ENCODE measurements at places on chromosomes 4 and X.

GRCh38 chrX:75181721-75182120, 25.6 kb upstream of the ABCB7 start:
- no peak for DNase-seq

- DNase-seq, result peak; percentile 83
These were observed at the start of gene UCHL1 for GRCh38 chr4:41256740-41257256. Gene UCHL1, plus strand, starts transcription at chr4:41256928. Its CDS starts 49 bp downstream, at chr4:41256977.

- no peak for DNase-seq
These were observed 578.2 kb downstream of the KLHL13 start for GRCh38 chrX:117538178-117539089.

DNA sequence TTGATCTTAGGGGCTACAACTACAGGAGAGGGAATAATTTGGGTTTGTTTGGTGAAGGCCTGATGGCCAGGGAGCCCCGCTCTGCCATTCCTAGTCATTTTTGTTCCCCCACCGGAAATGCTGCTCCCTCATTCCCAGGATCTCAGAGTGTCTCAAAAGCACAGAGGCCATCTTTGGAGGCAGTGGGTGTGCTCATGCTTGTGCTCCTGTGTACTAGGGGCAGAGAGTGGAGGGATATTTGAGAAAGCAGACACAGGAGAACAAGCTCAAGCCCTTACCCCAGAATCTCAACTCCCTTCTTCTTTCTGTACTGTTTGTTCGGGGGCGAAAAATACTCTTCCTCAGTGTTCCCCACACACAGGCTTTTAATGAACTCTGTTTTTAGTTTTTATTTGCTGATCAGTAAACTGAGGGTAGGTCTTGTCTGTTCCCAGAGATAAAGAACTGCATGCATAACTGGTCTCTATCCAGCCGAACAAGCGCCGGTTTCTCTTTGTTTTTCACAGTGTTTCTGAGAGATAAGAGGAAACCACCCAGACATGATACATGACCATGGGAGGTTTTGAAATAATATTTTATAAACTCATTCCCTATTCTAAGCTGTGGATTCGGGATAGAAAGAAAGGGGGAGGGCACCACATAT, 32.9 kb upstream of the XK start:
- no peak for DNase-seq

DNA sequence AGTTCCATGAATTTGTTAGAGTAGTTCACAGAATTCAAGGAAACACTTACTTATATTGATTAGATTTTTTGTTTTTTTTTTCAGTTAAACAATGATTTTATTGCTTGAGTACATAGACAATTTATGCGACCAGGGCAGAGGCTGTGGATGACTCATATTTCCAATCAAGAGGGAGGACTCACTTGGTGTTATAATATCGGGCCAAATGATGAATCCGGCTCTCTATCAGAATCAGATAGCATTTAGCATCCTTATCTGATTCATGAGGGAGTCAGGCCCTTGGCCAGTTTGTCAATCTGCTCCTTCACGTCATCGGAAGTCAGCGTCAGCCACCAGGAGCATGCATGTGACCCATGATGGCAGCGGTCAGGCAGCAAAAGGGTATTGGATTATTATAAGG, 82.3 kb upstream of the HUWE1 start:
- DNase-seq, result no peak

- no peak for DNase-seq
These were observed 286.4 kb upstream of the SMIM31 start for GRCh38 chr4:164467493-164467892.

DNA sequence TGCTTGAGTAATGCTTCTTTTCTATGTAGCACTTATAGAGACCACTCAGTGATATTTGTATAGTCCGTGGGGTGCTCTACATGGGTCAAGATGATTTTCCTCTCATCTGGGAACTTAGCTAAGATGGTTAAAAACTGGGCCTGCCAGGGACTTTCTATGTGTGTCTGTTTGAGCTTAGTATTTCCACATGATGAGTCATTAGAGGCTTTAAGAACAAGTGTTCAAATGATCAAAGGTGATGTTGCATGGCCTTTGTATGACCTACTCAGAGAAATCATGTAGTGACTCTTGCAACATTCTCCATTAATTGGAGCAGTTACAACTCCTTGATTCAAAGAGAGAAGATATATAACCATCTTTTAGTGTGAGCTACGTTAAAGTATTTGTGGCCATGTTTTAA, 1480.5 kb upstream of the IGFBP7 start:
- no peak for DNase-seq

GRCh38 chrX:136827026-136827425, 46.3 kb upstream of the ARHGEF6 start:
- DNase-seq, result no peak

- no peak for DNase-seq
These were observed 1680.7 kb downstream of the PCDH7 start for GRCh38 chr4:32400870-32401269.

DNA sequence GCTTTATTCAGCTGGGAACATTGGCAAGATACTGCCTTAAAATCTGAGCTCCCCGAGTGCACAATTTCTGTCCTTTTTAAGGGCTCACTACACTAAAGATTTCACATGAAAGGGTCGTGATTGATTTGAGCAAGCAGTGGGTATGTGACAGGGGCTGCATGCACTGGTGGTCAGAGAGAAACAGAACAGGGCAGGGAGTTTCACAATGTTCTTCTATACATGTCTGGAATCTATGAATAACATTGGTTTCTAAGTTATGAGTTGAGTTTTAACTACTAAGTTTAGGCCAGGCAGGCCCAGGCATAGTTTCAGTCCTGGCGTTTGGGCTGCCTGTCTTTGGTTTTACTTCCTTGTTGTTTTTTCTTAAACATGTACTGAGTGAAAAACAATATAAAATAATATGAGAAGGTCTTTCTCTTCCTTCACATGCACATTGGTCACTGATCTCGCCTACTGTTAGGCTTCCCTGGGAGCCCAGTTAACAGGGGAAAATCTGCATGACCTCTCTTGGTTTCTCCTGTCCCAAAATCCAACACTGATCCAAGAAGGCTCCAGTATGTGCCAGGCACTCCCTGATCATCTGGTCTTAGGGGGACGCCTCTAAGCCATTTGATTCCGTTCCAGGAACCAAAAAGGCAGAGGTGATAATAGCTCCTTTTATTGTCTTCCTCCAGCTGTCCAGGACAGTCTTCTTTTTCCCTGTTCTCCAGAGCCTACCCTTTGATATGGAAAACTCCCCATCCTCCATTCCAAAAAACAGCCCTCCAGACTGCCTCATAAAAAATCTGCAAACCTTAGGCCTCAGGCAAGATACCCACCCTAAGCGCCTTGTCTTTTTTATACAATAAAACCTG, at the start of gene UGT2B17:
TSS of gene UGT2B17 (minus strand) at position 51 of the 854 bp plus-strand sequence. CDS start 7,838 bp downstream, outside the sequence.
- no peak for DNase-seq

DNA sequence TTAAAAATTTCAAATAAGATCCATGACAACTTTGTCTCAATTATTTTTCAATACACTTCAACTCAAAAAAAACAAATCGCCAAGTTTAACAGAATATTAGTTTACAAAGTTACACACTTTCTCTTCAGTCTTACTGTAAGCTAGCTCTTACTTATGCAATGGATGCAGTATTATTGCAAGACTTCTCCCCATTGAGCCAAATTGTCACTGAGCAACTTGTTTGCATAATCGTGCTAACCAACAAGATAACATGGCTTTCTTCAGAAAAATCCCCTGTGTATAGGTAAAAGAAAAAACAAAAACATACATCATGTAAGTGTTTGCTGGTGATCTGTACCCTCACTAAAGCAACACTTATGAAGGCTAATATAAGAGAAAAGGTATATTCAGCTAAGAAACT, 18.9 kb downstream of the DNAJB14 start:
- no peak for DNase-seq
